Nucleus accumbens (tissue), 56 donors: ENCODE measurements at places on chromosomes 3 and 15.

GRCh38 chr15:49288391-49288790, 118.3 kb downstream of the GALK2 start:
- DNase-seq, result no peak

DNA sequence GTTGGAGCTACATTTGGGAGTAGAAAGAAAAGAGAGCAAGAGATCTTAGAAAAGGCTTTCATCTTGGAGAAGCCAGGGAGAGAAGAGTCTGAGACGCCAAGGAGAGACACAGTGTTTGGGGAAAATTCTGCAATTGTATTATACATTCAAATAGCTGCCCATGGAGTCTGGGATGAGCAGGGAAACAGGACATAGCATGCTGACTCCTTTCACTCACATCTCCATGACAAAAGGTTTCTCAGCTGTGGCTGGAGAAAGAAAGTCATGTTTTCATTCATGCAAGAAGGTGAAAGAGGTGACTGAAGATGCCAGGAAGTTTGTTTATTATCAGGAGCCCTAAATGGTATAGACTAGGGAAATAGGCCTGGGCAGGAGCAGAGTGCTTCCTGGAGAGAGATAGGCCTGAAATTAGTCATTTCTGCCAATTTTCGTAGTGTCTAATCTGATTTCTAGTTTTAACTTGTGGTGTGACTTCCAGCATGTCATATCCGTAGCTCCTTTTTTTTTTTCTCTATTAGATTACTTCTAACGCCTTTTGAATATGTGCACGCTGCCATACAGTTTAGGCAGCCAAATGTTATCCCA, 34.1 kb downstream of the ACP3 start:
- DNase-seq, result no peak

GRCh38 chr3:189389346-189389745, 217.6 kb downstream of the TPRG1 start:
- DNase-seq, result no peak

GRCh38 chr3:49198161-49198560, 26.8 kb downstream of the KLHDC8B start:
- DNase-seq, result no peak

GRCh38 chr15:25061808-25062550, 107.2 kb downstream of the SNRPN start:
- DNase-seq, result no peak

GRCh38 chr3:53599771-53600170, 105.4 kb downstream of the CACNA1D start:
- no peak for DNase-seq

GRCh38 chr15:48634893-48635292, 10.6 kb downstream of the FBN1 start:
- DNase-seq, result no peak

DNA sequence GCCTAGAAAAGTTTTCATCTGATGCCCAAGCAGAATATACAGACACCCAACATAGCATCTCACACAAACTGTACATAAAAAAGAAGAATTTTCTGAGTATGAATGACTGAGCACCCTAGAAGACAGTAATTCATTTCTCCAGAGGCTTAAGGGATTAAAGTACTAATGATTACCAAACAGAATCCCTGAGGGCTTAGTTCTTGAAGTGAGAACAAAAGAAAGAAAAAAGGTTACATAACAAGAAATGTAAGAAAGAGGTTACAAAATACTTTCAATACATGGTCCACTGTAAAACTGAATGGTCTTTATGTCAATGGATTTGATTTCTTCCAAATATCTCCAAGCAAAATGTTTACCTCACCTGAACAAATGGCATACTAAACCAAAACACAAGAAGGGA, 9.1 kb upstream of the NEK10 start:
- DNase-seq, result no peak

DNA sequence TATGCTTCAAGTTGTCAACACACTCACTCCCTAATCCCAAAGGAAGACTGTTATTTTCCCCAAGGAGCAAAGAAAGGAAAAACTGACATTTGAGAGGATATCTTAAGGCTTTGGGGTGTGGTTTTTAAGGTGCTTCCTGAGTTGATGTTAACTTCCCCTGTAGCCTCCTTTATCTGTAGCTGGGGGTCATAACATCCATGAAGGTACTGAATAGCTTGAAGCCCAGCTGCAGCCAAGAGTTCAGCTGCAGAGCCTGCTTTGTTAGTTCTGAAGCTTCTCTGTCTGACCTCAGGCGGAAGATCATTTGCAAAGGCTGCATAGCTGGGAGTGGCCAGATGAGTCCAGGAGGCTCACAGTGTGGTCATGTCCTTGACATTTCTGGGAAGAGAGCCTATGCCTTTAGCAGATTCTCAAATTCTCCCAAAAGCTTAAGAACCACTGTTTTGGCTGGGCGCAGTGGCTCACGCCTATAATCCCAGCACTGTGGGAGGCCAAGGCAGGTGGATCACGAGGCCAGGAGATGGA, 165.4 kb downstream of the SV2B start:
- no peak for DNase-seq

- DNase-seq, result no peak
Observed at GRCh38 chr3:193932136-193932535, 203.8 kb upstream of the HES1 start.

- no peak for DNase-seq
Observed at GRCh38 chr15:52137432-52138357, 25.1 kb upstream of the BCL2L10 start.

DNA sequence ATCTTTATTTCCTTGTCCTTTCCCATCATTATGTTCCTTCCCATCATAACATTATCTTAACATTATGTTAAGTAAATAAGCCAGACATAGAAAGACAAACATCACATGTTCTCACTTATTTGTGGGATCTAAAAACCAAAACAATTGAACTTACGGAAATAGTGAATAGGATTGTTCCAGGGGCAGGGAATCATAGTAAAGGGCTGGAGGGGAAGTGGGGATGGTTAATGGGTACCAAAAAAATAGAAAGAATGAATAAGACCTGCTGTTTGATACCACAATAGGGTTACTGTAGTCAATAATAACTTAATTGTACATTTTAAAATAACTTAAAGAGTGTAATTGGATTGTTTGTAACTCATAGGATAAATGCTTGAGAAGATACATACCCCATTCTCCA, 36.7 kb upstream of the MBNL1 start:
- DNase-seq, result no peak

- no peak for DNase-seq
Observed at GRCh38 chr3:28948685-28949084, 332.2 kb upstream of the RBMS3 start.

DNA sequence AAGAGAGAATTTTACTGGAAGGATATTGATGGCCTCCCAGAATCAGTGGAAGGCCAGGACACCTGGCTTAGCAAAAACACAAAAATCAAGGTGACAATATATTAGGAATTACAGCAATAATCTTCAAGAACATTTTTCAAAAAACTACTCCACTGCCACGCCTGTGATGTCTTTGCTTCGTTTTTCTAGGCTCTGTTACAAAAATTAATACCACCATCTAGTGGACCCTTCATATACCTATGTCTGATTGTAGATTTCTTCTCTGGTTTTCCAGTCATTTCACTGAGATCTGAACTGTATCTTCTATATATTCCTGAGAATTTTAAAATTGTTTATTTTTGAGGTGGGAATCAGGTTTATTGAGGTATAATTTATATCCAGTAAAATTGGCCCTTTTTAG, 5.6 kb upstream of the SLC33A1 start:
- DNase-seq, result no peak

DNA sequence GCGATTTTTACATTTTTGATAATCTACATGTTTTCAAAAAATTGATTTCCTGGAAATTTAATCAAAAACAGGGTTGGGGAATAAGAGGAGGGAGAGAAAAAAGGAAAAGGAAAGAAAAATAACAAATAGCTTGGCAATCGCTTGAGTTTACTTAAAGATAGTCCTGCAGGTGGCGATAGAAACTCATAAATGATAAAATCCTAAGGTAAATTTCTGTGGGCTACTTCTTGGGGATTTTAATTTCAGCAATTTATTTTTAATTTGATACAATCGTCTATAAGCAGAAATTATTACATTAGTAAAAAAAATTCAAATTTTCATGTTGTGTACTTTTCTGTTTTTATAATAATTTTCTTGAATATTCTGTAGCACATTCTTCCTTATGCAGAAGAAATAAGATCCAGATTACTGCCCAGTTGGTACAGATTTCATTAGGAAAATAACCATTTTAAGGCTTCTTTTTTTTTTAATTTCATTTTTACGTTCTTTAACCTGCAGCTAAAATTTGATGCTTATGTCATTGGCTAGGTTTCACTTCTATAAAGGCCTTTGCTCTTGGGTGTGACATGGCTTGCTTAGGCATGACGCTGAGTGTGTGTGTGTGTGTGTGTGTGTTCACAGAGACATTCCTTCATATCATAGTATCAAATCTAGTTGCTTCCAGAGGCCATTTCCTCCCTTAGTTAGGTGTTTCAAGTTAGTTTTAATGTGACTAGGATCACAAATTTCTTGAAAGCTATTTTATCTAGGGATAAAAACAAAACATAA, 181.8 kb downstream of the MCTP2 start:
- no peak for DNase-seq

GRCh38 chr3:146823622-146824021, 218.5 kb upstream of the PLSCR5 start:
- DNase-seq, result no peak

- no peak for DNase-seq
Observed at GRCh38 chr3:14337828-14338227, 64.6 kb upstream of the SLC6A6 start.

DNA sequence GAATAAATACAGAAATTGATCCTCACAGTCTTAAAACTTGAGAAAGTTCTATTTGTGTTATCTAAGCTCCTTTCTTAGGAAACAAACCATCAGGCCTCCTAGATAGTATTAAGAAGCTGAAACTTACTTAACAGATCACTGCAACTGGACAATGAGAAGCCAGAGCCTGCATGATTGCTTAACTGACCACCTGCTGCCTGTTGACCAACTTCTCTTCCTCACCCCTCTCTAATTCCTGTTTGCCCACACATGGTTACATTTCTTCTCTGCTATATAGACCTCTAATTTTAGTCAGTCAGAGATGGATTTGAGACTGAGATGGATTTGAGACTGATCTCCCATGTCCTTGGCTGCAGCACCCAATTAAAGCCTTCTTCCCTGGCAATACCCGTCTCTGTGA, 13.5 kb downstream of the CCPG1 start:
- no peak for DNase-seq

DNA sequence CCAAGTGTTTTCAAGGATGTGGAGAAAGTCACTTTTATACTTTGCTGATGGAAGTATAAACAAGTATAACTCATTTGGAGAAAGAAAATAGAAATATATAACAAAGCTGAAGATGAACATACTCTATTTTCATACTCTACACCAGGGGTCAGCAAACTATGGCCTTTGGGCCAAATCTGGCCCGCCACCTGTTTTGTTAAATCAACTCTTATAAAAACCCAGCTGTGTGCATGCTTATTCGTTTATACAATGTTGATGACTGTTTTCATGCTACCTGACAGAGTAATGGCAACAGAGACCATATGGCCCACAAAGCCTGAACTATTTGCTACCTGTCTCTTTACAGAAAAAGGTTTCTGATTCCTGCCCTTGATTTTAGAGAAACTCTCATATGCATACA, 124.0 kb downstream of the NR1D2 start:
- DNase-seq, result no peak

- no peak for DNase-seq
Observed at GRCh38 chr3:12964711-12965612, 108.3 kb downstream of the IQSEC1 start.

GRCh38 chr15:87871258-87871681, 385.3 kb downstream of the NTRK3 start:
- no peak for DNase-seq

- DNase-seq, result no peak
Observed at GRCh38 chr15:60353245-60353920, 44.4 kb downstream of the ANXA2 start.

- no peak for DNase-seq
Observed at GRCh38 chr15:83665480-83665879, 11.6 kb downstream of the ADAMTSL3 start.

GRCh38 chr15:84909029-84909428, 24.6 kb downstream of the SLC28A1 start:
- no peak for DNase-seq

GRCh38 chr15:88872106-88872505, 23.2 kb downstream of the HAPLN3 start:
- no peak for DNase-seq

DNA sequence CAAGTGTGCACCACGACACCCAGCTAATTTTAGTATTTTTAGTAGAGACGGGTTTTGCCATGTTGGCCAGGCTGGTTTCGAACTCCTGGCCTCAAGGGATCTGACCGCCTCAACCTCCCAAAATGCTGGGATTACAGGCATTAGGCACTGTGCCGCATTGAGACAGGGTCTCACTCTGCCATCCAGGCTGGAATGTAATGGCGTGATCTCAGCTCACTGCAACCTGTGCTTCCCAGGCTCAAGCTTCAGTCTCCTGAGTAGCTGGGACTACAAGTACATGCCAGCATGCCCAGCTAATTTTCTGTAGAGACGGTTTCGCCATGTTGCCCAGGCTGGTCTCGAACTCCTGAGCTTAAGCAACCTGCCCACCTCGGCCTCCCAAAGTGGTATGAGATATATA, 51.6 kb downstream of the ACAD9 start:
- DNase-seq, result no peak

DNA sequence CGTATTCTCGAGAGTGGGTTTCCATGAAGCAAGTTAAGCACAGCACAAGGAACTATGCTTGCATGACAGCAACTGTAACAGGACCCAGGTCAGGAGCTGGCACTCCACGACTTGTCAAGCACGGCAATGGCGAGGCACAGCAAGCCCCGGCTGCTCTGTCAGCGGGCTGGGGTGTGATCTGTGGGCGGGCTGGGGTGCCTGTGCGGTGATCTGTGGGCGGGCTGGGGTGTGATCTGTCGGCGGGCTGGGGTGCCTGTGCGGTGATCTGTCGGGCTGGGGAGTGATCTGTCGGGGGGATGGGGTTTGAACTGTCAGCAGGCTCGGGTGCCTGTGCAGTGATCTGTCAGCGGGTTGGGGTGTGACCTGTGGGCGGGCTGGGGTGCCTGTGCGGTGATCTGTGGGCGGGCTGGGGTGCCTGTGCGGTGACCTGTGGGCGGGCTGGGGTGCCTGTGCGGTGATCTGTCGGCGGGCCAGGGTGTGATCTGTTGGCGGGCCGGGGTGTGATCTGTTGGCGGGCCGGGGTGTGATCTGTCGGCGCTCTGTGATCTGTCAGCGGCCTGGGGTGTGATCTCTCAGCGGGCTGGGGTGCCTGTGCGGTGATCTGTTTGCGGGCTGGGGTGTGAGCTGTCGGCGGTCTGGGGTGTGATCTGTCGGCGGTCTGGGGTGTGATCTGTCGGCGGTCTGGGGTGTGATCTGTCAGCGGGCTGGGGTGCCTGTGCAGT, 205.7 kb downstream of the XXYLT1 start:
- no peak for DNase-seq

DNA sequence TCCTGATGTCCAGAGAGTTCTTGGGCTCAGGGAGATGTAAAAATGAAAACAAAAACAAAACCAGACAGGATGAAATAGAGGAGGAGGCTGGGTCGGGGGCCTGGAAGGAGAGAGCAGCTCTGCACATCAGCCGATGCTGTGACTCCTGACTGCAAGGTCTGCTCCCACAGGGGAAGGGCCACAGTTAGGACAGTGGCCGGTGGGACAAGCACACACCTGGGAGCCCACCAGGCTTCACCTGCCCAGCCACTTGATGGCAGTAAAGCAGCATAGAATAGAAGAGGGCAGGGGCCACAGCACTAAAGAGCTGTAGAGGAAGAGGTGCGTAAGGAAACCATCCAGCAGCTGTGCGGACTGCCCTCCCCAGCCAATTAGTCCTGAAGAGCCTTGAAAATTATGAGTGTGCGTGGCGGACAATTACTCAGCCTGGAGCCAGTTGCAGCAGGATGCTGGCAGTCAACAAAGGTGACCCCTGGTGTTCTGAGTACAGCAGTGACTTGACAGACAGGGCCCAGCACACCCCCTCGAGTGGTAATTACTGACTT, 29.8 kb downstream of the ALS2CL start:
- no peak for DNase-seq
